ENCODE measurements at places on chromosomes 5 and 9. TPM values are rescaled to one million over a fixed set of nuclear protein-coding genes. Genes with fewer than 3 reads are reported as not detected.

DNA sequence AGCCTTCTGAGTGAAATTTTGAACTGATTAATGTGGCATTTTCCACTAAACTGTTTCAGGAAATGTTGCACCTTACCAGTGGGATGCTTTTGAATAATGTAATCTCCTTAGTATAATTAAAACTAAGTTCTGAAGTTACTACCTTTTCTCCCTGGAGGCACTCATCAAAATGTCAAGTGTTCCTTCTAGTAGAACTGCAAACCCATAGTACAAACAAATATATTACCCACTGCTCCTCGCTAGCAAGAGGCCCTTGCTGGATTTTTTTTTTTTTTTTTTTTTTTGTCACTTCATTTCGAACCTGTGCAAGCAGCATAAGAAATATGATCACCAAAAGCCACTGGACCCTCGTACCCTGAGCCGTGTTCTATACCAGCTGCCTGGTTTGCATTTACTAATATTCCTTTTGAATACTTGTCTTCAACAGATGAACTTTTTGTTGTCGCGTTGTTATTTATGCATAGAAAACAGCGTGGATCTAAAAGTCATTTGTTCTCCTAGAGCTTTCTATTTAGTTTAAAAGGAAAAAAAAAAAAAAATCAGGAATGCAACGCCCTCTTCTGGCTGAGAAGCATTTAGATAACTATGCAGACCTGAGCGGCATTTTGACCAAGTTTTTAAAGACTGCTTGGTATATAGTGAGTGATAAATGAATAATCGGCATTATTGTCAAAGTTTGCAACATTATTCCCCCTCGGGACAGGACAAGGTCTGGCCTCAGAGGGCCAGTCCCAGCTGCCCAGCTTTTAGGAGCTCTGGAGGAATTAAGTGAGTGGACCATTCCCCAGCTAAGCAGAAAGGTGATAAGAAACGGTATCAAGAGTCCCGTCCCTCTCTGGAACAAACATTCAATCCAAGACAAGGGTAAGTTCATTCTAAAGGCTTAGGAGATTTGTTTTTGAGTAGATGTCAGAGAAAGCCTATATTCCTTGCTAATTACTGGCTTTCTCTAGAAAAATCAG, 162.5 kb upstream of the KIF2A start:
- peak; percentile 29 for DNase-seq

GRCh38 chr9:93634311-93635185, 58.2 kb downstream of the PHF2 start:
- DNase-seq = no peak

DNA sequence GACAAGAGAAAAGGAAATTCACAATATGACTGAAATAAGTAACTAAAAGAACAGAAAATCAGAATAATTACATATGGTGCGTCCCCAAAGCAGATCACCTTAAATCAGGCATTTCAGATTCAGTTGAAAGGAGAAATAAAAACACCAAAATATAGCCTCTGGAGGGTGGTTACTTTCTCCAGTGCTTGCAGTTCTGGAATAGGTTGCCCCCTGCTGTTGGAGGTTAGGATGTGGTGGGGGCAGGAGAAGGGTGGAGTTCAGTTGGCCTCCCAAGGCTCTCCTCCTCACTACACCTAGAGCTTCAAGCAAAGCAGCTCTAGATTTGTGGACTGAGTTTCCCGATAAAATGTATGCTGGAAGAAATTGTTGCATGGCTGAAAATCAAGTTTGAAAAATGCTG, 338.2 kb upstream of the TLE4 start:
- no peak for DNase-seq

GRCh38 chr5:113070901-113071300, 94.3 kb downstream of the DCP2 start:
- DNase-seq = no peak

- DNase-seq = peak; percentile 56
Observed at GRCh38 chr5:145975361-145976066, 39.1 kb downstream of the SH3RF2 start.

DNA sequence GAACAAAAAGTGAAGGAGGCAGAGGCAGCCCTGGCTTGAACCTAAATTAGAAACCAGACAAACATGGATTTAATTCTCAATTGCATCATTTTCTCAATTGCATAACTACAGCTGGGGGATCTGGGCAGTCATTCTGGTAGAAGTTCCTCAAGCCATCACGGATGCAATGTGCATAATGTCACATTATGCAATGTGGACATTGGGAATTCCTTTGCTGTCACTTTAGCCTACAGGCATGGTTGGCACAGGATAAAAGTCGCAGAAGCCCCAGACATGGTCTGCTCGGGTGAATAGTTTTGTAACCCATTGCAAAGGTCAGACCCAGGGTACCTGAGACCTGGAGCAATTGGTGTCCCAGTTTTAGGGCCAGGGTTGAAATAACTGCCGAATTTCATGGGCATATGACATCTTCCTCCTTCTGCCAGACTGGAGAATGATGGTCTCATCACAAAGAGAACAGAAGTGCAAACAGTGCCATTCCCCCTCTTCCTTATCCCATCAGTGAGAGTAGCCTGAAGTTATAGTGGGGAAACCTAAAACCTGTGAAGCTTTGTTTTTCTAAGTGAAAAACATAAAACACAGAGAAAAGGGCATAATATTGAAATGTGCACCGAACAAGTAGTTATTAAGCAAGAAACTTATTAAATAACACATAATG, 290.8 kb downstream of the MSX2 start:
- DNase-seq = no peak

Gene NR6A1
- 0.57 TPM for polyA plus RNA-seq
